NCI-H2171 treated with DMSO at 0.1 percent for 48 hours (cell line): ENCODE measurements at places on chromosomes 1 and 21.

GRCh38 chr21:37656899-37657298 lies 259.4 kb downstream of the KCNJ6 start:
- DNase-seq: no peak

- DNase-seq: no peak
These were observed 19.5 kb downstream of the SLAMF7 start for GRCh38 chr1:160758521-160758920.

- no peak for DNase-seq
These were observed 3.4 kb upstream of the HSPG2 start for GRCh38 chr1:21940492-21940891.

GRCh38 chr1:247627951-247628350 lies 22.6 kb downstream of the OR2G3 start:
- DNase-seq: no peak

DNA sequence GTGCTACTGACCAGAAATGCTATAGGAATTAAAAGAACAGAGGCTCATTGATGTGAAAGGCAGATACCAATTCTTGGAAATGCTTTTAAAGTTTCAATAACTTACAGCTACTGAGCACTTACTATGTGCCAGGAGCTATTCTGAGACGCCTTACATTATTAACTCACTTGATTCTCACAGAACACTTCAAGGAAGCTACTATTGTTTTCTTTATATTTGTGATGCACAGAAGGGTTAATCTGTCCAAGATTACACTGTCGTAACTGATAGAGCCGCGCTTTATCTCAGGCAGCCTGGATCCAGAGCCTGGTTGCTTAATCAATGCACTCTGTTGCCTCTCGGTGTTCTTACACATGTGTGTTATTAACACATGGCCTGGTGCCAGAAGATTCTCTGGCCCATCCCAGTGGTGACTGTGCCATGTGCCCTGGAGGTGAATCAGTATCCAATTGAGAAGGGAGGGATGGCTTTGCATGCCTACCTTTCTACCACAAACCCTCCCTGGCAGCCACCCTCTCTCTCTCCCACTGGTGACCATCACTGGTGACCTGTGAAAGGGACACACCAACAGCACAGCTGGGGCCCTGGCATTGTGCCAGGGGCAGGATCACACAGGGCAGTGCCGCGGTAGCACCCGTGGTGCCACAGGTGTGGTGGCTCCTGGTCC lies 8.8 kb downstream of the FMO1 start:
- DNase-seq: no peak

DNA sequence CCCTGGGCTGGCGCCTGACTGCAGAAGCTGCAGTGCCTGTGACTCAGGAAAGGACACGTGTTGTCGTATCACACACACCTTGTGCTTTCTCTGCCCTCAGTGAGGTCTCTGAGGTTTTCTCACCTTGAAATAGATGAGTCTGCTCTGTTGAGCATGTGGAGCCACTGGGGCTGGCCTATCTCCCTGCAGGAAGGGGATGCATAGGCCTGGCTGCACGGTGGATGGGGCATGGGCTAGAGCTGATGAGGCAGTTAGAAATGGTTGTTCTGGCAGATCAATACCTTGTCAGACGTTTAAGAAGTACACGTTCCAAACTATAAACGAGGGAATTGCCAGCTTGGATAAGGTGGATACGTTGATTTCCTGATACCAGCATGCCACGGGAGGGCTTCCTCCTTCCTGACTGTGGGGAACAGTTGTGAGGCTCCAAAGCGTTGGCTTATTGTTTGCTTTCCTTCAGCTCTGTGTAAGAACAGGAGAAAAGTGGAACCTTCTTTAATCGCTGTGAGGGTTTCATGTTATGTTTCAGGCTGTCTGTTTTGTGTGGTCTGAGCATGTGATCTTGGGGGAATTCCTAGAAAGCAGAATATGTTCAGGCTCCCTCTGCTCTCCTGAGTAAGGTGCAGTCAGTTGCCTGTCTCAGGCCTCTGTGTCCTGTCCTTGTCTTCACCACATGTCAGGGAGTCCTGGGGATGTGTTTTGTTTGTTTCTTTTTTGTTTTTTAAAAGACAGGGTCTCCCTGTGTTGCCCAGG lies 44.8 kb downstream of the PCNT start:
- no peak for DNase-seq

GRCh38 chr1:38680801-38681510 lies 178.6 kb downstream of the RRAGC start:
- DNase-seq: no peak

GRCh38 chr21:45453308-45453950 lies 48.5 kb downstream of the COL18A1 start:
- DNase-seq: no peak

- no peak for DNase-seq
These were observed 1145.1 kb upstream of the NCAM2 start for GRCh38 chr21:19853061-19853460.

- DNase-seq: no peak
These were observed 80.0 kb downstream of the DYRK1A start for GRCh38 chr21:37446552-37446951.

DNA sequence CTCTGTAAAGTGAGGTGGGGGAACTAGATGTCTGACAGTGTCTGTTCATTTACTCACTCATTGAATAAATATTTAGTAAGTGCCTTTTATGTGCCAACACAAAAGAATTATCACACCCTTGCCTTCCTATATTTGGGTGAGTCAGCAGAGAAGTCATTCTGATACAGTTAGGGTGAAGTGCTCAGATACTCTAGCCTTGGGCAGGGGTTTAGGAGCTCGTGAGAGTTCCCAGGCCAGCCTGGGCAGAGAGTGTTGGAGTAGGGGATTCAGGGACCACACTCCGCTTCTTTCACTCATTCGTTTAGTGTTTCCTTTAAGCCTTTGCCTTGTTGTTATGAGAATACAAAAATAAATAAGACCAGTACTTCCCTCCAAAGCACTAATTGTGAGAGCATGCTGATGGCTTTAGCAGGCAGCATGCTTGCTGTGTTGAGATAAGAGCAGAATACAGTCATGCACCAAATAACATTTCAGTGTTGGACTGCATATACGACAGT lies 83.9 kb downstream of the DYRK1A start:
- DNase-seq: no peak
